Glomerular endothelial cell (primary cell): ENCODE measurements at places on chromosomes 7 and 10.

- no peak for DNase-seq
Measured at GRCh38 chr7:141430455-141431139, 120.6 kb upstream of the AGK start.

GRCh38 chr10:108862676-108863350 is 1060.5 kb downstream of the XPNPEP1 start:
- DNase-seq = no peak

- no peak for DNase-seq
Measured at GRCh38 chr7:151451156-151451555, 11.2 kb upstream of the CRYGN start.

DNA sequence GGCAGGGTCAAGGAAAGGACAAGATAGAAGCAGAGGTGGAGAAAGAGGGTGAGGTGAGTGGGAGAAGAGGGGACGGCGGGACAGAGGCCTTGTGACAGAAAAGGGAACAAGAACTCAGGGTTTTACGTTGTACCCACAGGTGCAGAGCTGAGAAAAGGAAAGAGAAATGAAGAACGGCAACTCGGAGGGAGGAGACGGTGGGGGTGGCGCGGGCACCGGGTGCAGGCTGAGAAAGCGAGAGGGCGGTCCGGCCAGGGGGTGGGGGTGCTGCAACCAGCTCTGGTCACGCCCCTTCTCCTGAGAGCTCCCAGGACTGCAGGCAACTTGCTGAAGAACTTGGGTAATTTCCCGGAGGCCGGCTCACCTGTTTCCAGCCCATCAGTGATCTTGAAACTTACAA is 65.3 kb downstream of the CARD11 start:
- no peak for DNase-seq

DNA sequence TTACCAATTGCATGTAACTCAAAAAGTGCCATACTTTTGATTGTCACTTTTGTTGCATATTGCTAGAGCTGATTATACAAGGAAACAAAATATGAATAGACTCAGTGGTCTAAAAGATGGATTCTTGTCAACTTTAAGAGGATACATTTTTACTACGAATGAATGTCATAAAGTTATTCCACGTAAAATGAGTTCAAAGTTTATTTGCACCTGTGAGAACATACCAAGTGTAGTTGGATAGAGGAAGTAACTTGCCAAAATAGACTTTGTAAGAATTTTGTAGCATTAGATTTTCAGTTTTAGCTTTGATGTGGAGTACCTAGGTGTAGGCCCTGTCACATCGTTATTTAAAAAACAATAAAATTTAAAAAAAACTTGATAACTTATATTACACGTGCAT is 106.2 kb downstream of the PHF14 start:
- no peak for DNase-seq

DNA sequence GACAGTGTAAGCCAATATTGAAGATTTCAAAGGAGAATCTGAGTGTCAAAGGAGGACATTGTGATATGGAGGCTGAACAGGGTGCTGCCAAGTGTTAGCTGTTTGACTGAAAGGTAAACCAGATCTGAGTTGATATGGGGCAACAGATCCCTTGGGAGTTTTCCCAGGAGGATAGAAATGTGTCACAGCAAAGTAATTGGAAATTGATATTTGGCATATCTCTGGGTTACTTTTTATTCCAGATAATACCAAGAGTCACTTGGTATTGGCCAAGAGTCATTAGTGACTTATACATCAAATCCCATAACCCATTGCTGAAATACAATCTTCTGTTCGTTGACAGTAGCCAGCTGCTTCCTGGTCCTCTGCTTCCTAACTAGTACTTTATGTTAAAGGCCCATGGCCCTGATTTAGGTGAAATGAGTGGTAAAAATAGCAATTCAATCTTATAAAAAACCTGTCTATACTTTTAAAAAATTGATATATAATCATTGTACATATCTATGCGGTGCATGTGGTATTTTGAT is 922.9 kb downstream of the LRMDA start:
- DNase-seq = no peak

GRCh38 chr10:22712956-22713852 is 1.2 kb downstream of the PIP4K2A start:
- DNase-seq = no peak

DNA sequence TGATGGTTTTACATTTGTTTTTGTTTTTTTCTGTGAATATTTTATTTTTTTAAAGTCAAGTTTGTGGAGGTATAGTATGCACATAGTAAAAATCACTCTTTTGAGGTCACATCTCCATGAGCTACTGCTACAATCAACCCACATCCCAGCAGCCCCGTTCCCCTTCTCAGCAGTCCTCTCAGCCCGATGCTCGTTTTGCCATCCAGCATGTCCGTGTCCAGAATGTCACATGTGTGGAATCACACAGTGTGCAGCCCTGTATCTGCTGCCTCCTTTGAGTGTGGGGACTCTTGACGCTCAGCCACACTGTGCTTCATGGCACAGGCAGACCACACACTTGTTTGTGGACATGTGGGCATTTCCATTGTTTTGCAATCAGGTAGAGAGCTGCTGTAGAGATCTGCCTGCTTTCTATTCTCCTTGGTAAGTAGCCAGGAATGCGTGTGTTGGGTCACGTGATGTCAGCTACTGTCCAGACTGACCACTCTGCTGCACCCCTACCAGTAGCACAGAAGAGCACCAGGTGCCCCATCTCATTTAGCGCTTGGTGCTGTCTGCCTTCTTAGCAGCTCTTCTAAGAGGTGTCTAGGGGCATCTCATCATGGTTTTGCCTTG is 71.6 kb upstream of the CAMK2B start:
- DNase-seq = no peak

GRCh38 chr10:32207544-32207943 is 139.4 kb downstream of the EPC1 start:
- no peak for DNase-seq

GRCh38 chr10:24133835-24134234 is 75.1 kb upstream of the KIAA1217 start:
- DNase-seq = no peak

DNA sequence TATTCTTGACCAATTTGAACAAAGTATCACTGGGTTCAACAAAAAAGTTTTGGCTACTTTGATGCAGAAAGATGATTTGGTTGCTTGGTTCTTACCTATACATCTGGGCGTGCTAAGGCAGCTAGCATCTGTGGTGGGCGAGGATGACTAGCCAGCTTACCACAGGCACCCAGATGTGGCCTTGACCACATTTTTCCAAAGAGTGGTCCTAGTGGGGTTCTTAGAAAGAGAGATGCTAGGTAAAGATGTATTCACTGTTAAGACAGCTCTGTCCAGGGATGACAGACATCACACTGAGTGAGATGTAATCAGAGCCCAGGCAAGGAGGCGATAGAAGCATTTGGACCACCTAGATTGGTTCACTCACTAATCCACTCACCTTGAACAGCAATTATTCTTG is 785 bp downstream of the DNTT start:
- no peak for DNase-seq

- DNase-seq = no peak
Measured at GRCh38 chr10:128727114-128727513, 600.9 kb upstream of the MKI67 start.

DNA sequence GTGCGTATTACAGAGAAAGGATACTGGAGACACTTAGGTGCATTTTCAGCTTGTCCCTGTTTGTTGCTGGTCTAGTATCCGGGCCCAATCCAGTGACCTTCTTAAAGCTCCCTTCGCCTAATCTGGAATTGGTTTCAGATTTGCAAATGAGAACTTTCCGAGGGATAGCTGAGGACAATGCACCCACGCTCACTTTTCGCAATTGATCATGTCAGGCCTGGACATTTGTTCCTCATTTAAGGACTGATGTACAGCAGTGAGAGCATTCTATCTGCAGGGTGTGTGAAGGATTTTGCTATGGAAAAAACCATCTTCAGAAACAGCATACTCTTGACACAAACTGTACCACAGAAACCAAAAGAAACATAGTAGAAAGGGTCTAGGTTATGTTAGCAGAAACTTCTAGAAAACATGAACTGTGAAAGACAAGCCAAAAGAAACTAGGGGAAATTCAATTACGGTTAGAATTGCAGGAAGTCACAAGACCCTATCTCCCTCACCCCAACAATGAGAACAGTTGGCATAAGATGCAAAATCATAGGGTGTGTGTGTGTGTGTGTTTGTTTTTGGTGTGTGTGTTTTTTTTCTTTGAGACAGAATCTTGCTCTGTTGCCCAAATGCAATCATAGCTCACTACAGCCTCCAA is 331.1 kb downstream of the CALN1 start:
- no peak for DNase-seq
